ENCODE measurements at places on chromosomes 7 and 10.

GRCh38 chr7:158351051-158351450, 236.6 kb downstream of the PTPRN2 start:
- no peak for DNase-seq

DNA sequence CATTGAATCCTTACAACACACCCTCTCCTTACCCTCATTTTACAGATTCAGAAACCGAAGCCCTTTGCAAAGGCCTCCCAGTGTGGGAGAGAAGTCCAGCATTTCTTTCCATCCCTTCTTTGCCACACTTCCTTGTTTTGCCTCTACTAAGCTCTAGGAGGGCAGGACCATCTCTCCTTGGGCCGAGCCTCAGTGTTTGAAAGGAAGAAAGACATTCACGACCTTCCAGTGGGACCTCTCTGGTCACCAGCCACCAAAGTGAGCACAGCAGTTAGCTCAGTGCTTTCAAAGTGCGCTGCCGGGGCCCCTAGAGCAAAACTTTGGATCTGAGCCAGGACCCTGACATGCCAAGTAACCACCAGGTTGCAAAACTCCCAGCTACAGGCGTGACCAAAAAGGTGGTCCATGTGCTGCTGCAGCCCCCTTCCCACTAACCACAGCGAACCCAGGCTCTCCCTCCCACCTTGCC, 12.4 kb downstream of the CTBP2 start:
- DNase-seq, result no peak

DNA sequence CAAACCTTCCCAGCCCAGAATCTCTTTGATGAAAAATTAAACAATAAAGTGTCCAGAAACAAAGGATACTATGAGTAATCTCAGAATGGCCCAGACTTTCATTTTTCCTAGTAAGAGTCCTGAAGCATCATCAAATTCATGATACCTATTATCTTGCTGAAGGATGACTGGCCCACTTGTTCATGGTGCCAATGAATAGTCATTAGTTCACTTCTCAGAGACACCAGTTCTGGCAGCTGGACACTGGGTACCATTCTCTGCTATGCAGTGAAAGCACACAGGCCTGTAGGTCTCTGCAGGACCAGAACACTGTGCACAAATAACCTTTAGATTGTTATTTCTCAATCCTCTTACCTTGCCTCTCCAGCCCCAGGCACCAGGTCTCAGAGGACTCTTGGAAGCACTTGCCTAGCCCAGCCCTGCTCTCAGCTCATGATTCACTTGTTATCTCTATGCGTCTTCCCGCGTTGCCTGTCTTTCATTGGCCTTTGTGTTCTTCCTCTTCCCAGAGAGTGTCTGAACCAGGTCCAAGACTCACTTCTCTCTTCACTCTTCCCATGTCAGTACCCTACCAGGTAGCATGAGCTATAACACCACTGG, 98.1 kb upstream of the AGBL3 start:
- DNase-seq, result no peak

DNA sequence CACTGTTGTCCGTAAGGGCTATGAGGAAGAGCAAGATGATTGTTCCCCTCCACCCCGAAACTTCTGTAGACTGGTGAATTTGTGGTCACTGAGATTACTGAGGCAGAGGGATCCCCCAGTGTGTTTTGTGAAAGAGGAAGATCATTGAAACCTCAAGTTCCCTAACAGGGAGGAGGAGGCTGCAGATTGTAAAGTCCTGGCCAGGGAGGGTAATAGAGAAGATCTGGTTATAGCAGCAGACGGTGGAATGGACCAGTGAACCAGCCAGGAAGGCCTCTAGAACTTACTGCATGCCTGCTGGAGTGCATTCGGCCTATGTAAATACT, 31.1 kb downstream of the LMTK2 start:
- DNase-seq, result no peak

- DNase-seq, result no peak
Measured at GRCh38 chr7:123639631-123640030, 16.0 kb upstream of the LMOD2 start.

DNA sequence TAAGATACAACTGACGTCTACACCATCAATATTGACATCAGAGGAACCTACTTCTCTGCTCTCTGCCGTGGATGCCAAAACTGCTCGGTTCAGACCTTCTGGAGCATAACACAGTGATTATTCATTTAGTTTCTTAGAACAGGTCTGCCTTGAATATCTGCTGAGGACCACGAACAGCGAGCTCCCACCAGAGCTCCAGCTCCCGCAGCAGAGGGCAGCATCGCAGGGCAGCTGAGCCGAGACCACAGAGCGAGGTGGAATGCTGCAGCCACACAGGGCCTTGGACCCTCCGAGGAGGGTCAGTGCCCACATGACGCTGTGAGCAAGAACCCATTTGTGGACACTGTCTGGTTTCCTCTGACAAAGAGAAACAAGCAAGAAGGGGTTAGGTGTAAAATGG, 6.8 kb downstream of the VIPR2 start:
- no peak for DNase-seq

- DNase-seq, result no peak
Measured at GRCh38 chr10:67224553-67224952, 298.7 kb downstream of the LRRTM3 start.

DNA sequence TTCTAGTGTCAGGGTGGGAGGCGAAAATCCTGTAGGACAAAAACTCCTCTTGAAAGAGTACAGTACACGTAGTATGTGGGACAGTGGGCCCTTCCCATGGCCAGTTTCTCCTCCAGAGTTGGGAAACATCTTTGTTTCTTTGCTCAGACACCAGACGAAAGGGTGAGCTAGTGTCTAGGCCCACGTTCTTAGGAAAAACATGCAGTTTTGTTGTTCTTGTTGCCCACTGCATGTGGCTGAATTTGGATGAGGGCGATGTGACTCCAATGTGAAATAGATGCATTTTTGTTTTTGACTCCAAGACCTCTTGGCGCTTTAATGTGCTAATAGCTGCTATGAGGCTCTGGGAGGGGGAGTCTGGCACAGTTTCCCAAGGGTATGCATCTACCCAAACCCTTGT, 100.8 kb downstream of the ATXN7L1 start:
- DNase-seq, result no peak
